Stimulated activated CD4-positive, alpha-beta T cell treated with anti-CD3 and anti-CD28 coated beads, Interleukin-15, amount 100 ng/mL, for 1 hour (primary cell): ENCODE measurements at places on chromosomes 6 and 20.
A peak's percentile ranks its signal among the peaks of the same experiment; 100 is the strongest.

DNA sequence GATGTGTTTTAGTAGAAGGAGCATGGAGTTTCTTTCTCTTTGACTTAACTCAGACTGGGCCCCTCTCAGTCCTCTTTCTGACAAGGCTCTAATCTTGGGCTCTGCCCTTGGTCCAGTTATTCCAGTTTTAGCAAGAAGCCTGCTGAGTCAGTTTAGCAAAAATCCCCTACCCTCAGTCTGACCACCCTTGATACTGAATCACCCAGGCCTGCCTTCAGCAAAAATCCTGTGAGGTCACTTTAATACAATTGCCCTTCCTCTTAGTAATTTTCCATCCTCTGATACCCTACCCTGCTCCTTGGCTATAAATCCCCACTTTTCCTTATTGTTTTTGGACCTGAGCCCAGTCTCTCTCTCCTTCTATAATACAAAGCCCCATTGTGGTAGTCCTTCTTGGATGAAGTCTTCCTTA is 326.7 kb upstream of the NOX3 start:
- DNase-seq = no peak

- DNase-seq = no peak
Observed at GRCh38 chr6:78629154-78629721, 238.1 kb upstream of the IRAK1BP1 start.

GRCh38 chr6:136579800-136580199 is 29.6 kb upstream of the MAP7 start:
- DNase-seq = no peak

- DNase-seq = no peak
Observed at GRCh38 chr6:155614606-155615005, 159.0 kb upstream of the NOX3 start.

- no peak for DNase-seq
Observed at GRCh38 chr6:5450073-5450472, 188.8 kb downstream of the FARS2 start.

GRCh38 chr6:95577304-95578105 is at the start of gene MANEA:
Gene MANEA (plus strand): TSS chr6:95577535. CDS start chr6:95586440, 8,905 bp downstream.
- DNase-seq = peak; percentile 62

- no peak for DNase-seq
Observed at GRCh38 chr6:19998541-19998940, 161.4 kb downstream of the ID4 start.

DNA sequence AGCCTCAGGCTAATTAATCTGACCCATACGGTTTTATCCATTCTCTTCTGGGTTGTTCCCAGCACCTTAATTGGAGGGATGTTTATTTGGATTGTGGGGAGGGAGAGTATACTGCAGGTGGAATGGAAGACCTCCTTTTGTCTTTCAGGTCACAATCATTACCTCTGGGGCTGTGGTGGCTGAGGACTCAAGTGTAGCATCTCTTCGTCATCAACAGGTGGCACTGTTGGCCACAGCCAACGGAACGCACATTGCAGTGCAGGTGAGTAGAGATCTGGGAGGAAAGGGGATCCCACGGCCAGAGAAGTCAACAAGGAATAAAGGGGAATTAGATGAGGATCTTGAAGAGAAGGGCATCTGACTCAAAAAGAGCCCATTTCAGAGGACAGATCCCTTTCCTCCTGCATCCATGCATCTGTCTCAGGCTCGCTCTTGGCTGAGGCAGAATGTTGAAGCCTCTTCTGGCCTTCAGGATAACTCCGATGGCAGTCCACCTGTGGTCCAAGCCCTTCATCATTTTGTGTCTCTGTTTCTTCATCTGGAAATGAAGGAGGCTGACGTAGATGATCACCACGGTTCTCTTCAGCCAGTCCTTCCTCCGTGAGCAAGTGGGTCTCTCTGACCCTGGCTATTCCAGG is 3.2 kb upstream of the DEF6 start:
- DNase-seq = no peak

DNA sequence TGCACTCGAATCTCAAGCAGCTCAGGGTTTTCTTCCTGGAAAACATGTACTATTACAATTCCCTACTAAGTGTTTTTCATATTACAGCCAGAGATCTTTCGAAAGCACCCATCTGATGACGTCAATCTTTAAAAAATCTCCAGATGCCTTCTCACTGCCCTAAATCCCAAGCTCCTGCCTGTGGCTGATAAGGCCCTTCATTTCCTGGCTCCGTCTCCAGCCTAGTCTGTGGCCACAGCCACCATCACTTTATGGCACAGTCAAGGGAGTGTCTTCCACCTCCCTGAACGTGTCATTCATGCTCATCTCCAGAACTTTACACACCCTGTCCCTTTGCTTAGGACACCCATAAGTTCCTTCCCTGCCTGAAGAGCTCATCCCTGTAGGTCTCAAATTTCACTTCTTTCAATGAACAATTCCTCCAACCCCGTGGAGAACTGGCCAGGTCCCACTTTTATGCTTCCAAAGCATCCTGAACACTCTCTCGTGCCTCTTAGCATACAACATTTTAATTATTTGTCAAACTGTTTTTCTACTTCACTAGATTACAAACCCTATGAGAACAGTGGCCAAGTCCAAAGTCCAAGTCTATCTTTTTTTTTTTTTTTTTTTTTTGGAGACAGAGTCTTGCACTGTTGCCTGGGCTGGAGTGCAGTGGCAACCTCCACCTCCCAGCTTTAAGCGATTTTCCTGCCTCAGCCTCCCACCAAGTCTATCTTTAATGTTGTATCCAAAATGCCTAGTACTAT is 106.1 kb upstream of the AGPAT4 start:
- no peak for DNase-seq

DNA sequence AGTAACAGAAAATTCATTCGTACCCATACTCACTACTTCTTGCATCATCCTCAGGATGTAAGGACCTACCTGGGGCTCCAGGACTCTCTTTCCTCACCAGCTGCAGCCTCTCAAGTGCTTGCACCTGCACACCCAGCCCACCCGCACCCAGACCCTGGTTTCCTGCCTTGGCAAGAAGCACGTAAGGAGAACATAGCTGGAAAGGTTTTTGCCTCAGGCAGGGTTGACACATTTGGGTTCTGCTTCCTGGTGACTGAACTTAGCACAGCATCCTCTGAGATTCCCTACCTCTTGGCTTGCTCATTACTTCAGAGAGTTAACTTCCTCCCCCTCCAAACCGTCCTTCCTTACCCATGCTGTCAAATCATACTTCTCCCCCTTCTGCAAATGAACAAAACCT is 556.9 kb downstream of the CD83 start:
- DNase-seq = no peak

GRCh38 chr6:127515794-127516661 is 3.1 kb downstream of the MTCL3 start:
- DNase-seq = peak; percentile 51

- DNase-seq = no peak
Observed at GRCh38 chr20:45060294-45060693, 40.6 kb downstream of the KCNS1 start.

GRCh38 chr20:5146871-5147592 is 20.2 kb downstream of the CDS2 start:
- DNase-seq = no peak

GRCh38 chr6:118674772-118675171 is 23.4 kb upstream of the CEP85L start:
- DNase-seq = no peak

DNA sequence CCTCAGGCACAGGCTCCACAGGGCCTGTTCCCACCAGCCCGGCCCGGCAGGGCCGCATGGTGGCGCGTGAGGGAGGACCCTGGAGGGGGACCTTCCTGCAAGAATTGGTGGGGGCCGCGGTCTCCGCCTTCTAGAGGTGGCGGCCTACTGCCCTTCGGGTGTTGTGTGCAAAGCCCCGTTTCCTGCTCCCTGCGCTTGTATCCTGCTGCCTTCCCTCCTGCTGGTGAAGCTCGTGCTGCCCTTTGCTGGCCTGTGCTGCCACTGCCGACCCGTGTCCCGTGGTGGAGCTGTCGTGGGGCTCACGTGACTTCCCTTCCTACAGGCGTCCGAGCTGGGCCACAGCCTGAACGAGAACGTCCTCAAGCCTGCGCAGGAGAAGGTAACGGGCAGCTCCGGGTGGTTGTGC is 8.4 kb upstream of the COL20A1 start:
- DNase-seq = no peak

DNA sequence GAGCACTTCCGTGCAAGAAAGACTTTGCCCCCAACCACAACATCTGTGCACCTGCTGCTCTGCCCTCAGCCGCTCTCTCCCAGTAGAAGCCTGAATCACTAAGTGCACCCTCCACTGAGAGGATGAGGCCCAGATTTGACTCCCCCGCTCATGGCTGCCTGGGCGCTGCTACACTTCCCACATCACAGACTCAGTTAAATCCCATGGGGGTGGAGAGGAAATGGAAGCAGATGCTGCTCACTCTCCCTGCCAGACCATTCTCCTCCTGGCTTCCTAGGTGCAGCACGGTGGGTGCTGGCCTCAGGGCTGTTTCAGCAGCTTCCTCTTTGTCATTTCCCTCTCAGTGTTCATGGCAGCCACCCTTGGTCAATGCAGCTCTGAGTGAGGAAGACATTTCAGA is 4.8 kb downstream of the CST5 start:
- DNase-seq = no peak

DNA sequence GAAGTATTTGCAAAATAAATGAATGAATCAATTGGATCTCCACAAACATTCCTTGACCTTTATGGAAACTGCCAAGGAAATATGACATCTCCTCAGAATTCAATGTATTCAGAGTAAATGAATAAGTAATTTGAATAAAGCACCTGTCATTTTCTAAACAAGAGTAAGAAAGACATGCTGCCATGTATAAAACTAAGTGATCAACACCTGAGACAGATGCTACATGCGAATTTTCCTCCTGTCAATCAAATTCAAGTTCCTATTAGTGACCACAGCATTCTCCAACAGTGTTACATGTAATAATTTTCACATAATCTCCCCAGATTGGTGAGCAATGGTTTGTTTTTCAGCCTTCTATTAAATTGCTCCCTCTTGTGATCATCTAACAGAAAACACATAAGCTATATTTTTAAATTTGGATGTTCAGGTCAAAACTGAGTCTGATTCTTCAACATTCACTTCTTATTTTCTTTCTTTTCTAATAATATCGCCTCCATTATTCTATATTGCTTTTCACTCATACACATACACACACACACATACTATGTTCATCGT is 163.2 kb upstream of the RNF217 start:
- DNase-seq = no peak

- no peak for DNase-seq
Observed at GRCh38 chr6:6951355-6951754, 156.4 kb upstream of the RREB1 start.

DNA sequence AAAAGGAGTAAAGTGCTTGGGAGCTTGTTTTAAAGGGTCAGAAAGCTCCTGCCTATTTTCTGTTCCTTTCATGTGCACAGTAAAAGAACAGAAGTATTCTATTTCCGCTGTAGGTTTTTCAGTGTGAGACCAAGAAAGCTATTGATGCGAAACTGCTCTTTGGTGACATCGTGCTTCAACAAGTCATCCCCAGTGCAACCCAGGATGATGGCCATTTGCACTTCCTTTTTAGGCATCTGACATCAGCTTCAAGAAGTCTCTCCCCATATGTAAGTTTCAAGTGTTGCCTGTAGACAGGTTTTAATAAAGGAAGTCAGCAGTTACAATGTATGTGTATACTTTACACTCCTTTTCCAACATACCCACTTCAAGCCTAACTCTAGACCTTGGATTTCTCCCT is 131.6 kb downstream of the RFX6 start:
- DNase-seq = no peak

DNA sequence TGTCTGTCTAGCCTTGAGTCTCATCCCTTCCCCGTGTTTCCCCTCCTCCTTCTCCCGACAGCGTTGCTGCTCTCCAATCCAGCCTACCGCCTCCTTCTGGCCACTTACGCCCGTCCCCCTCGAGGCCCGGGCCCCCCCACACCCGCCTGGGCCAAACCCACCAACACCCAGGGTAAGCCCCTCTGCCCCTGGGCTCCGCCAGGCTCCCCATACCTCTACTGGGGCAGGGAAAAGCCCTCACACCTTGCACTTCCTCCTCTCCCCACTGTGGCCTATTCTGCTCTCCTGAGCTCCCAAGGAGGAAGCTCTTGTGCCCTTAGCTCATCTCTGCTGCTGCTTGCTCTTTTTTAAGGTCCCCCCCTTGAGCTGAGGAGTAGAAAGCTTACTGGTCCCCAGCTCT is 11.0 kb downstream of the DDR1 start:
- DNase-seq = no peak

- no peak for DNase-seq
Observed at GRCh38 chr6:25684565-25684964, 32.5 kb downstream of the SCGN start.

- DNase-seq = no peak
Observed at GRCh38 chr20:63309261-63310071, 16.5 kb downstream of the COL20A1 start.

GRCh38 chr20:38202982-38203293 is 37.9 kb upstream of the TGM2 start:
- no peak for DNase-seq

- no peak for DNase-seq
Observed at GRCh38 chr20:51575486-51575885, 33.0 kb upstream of the NFATC2 start.

- DNase-seq = no peak
Observed at GRCh38 chr20:63217706-63218105, 1.8 kb upstream of the YTHDF1 start.

GRCh38 chr6:119215885-119216590 is 133.5 kb downstream of the MAN1A1 start:
- no peak for DNase-seq

- no peak for DNase-seq
Observed at GRCh38 chr6:104449918-104450317, 409.8 kb downstream of the HACE1 start.
